HFFc6 (cell line): ENCODE measurements at places on chromosomes 5 and 9. TPM values are rescaled to one million over a fixed set of nuclear protein-coding genes. Genes with fewer than 3 reads are reported as not detected.

Gene GRAMD2B
- 81.3 to 156 TPM (median 136 TPM) in 3 replicates for total RNA-seq

Gene EQTN
- not detected in 2 replicates for total RNA-seq

Gene NAIF1
- 10.3 to 11.4 TPM (median 10.8 TPM) in 3 replicates for total RNA-seq

Gene PCDHB6
- total RNA-seq: 0.14 to 0.81 TPM (median 0.25 TPM) in 3 replicates

Gene SH3TC2
- 10.1 to 14.1 TPM (median 13.0 TPM) in 3 replicates for total RNA-seq

Gene ANKRD31
- 0.02 to 0.05 TPM in 2 of 3 replicates, not detected in the other for total RNA-seq

Gene TERT
- 2,432 to 4,101 TPM (median 2,604 TPM) in 3 replicates for total RNA-seq

Gene SUSD1
- 3.8 to 8.2 TPM (median 3.8 TPM) in 3 replicates for total RNA-seq

Gene CLIC3
- total RNA-seq: 3.7 to 14.2 TPM (median 10.4 TPM) in 3 replicates

Gene IFNE
- 0.66 to 1.8 TPM (median 1.0 TPM) in 3 replicates for total RNA-seq

Gene VAV2
- 16.7 and 20.1 TPM in 2 replicates for total RNA-seq

Gene OTP
- not detected in 3 replicates for total RNA-seq

Gene PAXX
- 26.0 to 42.0 TPM (median 33.1 TPM) in 3 replicates for total RNA-seq

Gene C5orf58
- total RNA-seq: not detected in 3 replicates

Gene MSMP
- total RNA-seq: not detected in 2 replicates

Gene IFNA21
- total RNA-seq: not detected in 3 replicates

Gene MINAR2
- total RNA-seq: not detected in 3 replicates

Gene AQP7
- not detected in 3 replicates for total RNA-seq

Gene ARHGEF37
- total RNA-seq: 0.24 to 1.1 TPM (median 0.31 TPM) in 3 replicates

Gene ATG10
- 4.2 to 4.8 TPM (median 4.2 TPM) in 3 replicates for total RNA-seq

Gene PSIP1
- total RNA-seq: 28.9 to 44.3 TPM (median 38.6 TPM) in 3 replicates

Gene MUSK
- 0.11 to 0.18 TPM in 2 of 3 replicates, not detected in the other for total RNA-seq

Gene ERCC8
- 8.4 to 10.7 TPM (median 10.0 TPM) in 3 replicates for total RNA-seq

Gene DENND1A
- total RNA-seq: 29.1 to 33.3 TPM (median 29.9 TPM) in 3 replicates

Gene CTSL
- 189 to 208 TPM (median 204 TPM) in 3 replicates for total RNA-seq

Gene RANBP17
- 4.1 to 7.2 TPM (median 4.1 TPM) in 3 replicates for total RNA-seq

Gene LPAR1
- 65.9 to 134 TPM (median 72.3 TPM) in 3 replicates for total RNA-seq

Gene AIF1L
- 0.21 to 0.47 TPM (median 0.30 TPM) in 3 replicates for total RNA-seq

Gene ALDH7A1
- total RNA-seq: 89.4 to 98.6 TPM (median 91.0 TPM) in 3 replicates

Gene NRG2
- 0.07 to 0.27 TPM (median 0.19 TPM) in 3 replicates for total RNA-seq

Gene HINT1
- total RNA-seq: 206 to 247 TPM (median 215 TPM) in 3 replicates

Gene NCS1
- 103 to 110 TPM (median 105 TPM) in 3 replicates for total RNA-seq

Gene FAM221B
- not detected in 3 replicates for total RNA-seq

Gene PTGS1
- total RNA-seq: 33.0 to 109 TPM (median 38.5 TPM) in 3 replicates

Gene PROB1
- total RNA-seq: 2.3 to 5.2 TPM (median 2.7 TPM) in 3 replicates

Gene CATSPER3
- 0.14 to 0.29 TPM in 2 of 3 replicates, not detected in the other for total RNA-seq

Gene PLAC8L1
- total RNA-seq: 0.54 TPM in 1 of 3 replicates, not detected in the others

Gene CTXN3
- not detected in 3 replicates for total RNA-seq

Gene MORN5
- total RNA-seq: not detected in 2 replicates

Gene TOR4A
- total RNA-seq: 61.6 to 77.1 TPM (median 66.5 TPM) in 3 replicates

Gene C9orf50
- 0.14 TPM in 1 of 3 replicates, not detected in the others for total RNA-seq

Gene RBM27
- total RNA-seq: 16.9 to 24.4 TPM (median 19.2 TPM) in 3 replicates

Gene EPB41L4A
- total RNA-seq: not detected in 3 replicates

Gene CDH9
- not detected in 3 replicates for total RNA-seq
